ENCODE measurements at places on chromosomes 1 and 21.

- no peak for DNase-seq
Observed at GRCh38 chr1:43565600-43566360, 35.1 kb downstream of the PTPRF start.

DNA sequence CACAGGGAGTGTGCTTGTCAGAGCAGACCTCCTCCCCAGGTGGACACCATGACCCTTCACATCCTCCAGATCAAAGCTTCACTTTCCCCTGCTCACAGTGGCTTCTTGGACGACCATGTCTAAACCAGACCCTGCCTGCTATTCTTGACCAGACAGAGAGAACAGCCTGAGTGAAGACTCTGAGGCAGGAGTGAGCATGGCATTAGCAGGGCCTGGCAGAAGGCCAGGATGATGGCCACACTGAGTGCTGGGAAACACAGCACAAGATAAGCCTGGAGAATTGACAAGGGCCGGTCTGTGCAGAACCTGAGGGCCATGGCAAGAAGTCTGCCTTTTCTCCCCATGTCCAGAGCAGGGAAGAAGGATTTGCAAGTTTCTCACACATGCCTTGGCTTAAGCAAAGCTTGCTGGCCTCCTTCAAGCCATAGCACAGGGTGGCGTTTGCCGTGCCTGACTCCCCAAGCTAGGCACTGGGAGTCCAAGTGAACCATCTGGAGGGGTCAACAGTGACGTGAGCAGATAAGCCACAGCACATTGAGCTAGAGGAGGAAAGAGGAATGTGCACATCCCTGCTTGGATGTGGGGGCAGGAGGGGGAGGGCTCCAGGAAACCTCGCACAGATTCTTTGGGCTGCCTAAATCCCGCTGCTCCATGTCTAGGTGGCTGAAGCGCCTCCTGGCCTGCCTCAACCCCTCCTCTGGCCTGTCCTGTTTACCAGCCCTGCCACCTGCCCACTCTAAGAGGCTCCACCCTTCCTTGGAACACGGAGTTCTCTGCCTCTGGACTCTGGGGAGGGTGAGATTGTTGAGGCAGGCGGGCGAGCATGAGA lies 87.1 kb downstream of the CD58 start:
- DNase-seq, result no peak

- DNase-seq, result no peak
Observed at GRCh38 chr1:44602634-44603628, 71.3 kb downstream of the TMEM53 start.

GRCh38 chr1:175604039-175604941 lies 139.1 kb downstream of the TNR start:
- DNase-seq, result no peak

DNA sequence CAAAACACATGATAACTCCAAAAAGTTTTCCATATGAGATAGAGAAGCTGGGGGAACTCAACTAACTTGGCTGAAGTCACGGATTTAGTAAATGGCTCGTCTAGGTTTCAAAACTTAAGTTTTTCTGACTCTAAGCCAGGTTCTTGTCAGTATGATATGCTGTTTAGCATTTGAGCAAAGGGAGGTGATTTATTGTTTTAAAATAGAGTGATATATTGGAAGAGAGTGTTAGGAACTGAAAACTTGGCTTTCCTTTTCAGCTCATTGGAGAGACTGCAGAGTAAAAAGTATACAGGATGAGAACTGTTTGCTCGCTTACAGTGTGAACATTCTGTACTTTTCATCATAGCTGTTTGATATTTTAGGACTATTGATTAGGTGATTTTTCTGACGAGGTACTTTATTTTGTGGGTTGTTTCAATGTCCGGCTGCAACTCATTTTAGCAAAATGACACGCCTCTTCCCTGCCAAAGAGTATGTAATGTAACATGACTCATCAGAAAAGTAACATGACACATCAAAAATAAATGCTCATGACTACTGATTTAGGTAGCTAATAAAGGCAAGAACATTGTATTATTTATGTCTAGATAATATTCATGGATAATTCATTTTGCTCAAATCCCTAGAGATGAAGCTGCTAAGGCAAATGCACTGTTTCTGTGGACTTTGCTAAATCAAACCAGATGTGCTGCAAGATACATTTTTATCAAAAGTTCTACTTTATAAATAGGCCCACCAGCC lies 355.1 kb downstream of the GPATCH2 start:
- DNase-seq, result no peak
